Naive thymus-derived CD8-positive, alpha-beta T cell (primary cell): ENCODE measurements at places on chromosomes 1 and 21.

DNA sequence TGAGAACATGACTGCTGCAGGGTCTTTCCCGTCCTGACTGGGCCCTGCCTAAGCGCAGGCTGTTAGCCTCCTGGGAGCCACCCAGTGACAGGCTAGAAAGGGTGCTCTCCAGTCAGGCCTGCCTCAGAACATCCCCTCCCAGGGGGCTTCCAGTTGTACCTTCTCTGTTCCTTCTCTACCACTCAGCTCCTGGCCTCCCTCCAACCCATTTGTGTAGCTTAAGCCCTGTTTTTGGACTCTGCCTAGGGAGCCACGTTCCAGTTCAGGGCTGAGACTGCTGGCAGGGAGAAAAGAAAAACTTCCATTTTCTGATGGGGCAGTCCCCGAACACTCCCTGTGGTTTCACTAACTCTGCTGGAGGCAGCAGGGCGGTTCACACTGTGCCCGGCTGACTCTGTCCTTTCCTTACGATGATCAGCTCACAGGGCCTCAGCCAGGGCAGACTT is 15.3 kb upstream of the POU3F1 start:
- DNase-seq: no peak

GRCh38 chr1:53627666-53628065 is 111.3 kb downstream of the GLIS1 start:
- DNase-seq: no peak

DNA sequence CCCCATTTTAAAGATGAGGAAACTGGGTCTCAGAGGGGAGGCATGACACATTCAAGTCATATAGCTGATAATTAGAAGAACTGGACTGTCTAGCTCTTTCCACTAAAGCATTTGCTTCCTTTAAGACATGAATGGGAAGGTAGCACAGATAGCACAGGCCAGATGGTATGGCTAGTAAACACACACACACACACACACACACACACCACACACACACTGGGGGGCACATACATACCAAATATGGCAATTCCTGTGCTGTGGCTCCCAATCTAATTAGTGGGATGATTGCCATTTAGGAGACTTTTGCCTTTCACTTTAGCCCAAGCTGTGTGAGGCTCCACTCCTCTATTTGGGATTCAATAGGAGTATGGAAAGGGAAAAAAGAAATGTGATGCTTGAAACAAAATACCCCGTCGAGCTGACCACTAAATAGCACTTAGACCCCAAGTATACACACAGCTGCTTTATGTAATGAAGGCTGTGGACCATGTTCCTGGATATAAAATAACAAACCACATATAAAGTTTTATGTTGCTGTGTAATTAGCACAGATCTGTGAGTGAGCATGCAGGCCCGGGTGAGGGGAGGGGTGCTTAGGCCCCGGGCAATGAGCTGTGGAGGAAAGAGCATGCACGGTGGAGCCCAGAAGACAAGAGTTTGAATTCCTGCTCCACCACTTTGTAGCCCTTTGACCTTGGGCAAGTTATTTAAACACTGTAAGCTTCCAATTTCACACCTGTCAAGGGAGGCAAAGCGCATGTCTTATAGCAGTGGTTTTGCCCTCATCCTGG is 6.8 kb upstream of the TRABD2B start:
- DNase-seq: no peak

GRCh38 chr1:165851034-165851658 is 23.7 kb downstream of the UCK2 start:
- no peak for DNase-seq

DNA sequence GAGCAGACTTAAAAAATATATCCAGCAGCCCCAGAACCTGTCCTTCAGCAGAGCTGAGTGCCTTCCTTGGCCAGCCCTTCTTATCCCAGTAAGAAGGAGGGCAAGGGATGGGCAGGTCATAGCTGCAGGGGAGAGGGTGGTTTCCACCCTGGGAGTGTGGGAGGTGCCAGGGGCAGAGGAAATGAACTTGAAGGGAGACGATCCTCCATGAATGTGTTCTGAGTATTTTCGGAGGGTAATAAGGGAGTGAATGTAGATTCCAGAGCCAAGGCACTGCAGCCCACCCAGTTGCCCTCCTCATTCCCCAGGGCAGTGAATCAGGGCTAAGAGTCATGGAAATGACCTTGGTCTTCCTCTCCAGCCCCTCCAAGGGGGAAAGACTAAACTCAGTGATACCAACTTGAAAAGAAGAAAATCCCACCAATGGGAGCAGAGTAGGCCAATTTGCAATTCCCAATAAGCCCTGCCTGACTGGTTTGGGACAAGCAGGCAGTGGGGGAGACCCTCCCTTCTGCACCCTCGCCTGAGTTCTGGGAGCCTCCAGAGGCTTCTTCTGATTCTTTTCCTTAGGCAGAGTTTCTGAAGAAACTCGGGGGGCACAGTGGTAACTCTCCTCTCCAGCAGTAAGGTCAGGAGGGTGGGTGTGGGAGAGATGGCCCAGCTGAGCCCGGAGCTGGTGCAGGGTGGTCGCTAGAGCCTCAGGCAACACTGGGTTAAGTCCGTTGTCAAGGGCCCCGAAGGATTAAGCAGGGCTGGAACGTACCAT is 4.2 kb downstream of the MYOG start:
- DNase-seq: no peak

GRCh38 chr21:25913479-25913878 is 178.7 kb downstream of the GABPA start:
- DNase-seq: no peak

- no peak for DNase-seq
Observed at GRCh38 chr1:31735571-31735970, 28.6 kb downstream of the ADGRB2 start.

DNA sequence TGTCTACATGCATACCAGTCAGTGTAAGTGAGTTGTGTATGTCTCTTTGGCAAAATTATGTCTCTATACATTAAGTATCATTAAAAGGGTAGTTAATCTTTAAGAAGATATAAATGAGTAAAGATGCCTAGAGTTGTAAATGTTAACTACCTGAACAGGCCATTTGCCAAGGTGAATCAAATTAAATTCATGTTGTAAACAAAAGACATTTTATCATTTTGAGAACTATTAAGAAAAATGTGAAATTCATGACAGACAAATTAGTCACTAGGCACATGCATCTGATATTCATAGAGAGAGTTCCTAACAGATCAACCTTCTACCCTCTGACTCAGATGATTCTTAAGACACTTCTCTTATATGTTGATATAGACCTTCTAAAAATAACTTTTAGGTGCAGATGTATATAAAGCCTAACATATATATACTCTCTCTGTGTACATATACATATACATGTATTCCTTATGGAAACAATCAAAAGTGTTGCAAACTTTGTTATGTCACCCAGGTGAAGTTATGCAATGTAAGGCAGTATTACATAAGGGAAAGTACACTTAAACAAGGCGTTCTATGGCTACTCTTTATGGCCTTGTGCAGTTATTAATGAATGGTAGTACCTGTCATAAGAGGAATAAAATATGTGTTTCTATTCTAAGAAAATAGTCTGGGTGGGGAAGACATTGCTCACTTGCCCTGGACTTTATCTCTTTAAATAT is at the start of gene TMPRSS15:
TMPRSS15 (minus strand) TSS at position 51 of the 716 bp plus-strand sequence. CDS start 163 bp downstream, outside the sequence.
- DNase-seq: no peak

- DNase-seq: no peak
Observed at GRCh38 chr1:36115200-36115669, 9.8 kb downstream of the COL8A2 start.

DNA sequence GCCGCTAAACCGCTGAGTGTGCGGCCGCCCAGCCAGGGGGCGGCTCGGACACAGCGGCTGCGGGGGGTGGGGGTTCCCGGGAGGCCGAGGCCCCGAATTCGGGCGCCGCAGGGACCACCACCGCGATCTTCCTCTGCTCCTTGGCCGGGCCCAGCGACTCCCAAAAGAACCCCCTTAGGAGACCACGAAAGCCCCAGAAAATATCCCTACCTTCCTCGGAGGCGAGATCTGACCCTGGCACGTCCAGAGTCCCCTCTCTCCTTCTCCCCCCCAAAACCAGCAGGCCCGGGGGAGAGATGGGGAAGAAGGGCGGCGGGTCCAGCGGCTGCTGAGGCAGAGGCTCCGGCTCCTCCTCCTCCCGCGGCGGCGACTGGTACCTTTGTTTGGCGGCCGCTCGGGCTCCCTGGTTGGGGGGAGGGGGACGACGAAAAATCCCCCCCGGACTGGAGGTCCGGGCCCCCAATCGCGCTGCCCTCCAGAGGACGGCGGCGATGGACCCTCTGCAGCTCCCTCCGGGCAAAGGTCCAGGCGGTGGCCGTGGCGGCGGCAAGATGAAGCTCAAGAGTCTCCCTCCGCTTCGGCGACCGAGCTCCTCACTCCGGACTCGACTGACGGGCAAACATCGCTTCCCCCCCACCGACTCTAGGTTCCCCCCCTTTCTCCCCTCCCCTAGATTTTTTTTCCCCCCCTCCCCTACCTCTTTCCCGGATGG is at the start of gene ARID4B:
ARID4B (minus strand) TSS at position 621 of the 712 bp plus-strand sequence. CDS start 1,260 bp downstream, outside the sequence.
- DNase-seq: peak; percentile 62

DNA sequence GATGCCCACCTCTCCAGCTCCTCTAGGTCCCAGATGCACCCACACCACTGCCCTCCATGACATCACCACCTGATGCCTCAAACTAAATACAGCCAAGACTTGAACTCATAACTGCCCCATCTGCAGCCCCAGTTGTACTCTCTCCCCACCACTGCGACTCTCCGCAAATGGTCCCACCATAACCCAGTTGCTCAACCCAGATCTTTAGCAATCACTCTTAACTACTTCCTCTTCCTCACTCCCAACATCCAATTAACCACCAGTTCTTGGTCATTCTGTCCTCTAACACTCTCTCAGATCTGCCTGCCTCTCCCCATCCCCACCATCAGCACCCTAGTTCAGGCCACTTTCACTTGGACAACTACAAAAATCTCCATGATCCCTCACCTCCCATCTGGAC is 36.8 kb upstream of the PLA2G2C start:
- DNase-seq: no peak
